ENCODE measurements at places on chromosomes 6 and 20.

DNA sequence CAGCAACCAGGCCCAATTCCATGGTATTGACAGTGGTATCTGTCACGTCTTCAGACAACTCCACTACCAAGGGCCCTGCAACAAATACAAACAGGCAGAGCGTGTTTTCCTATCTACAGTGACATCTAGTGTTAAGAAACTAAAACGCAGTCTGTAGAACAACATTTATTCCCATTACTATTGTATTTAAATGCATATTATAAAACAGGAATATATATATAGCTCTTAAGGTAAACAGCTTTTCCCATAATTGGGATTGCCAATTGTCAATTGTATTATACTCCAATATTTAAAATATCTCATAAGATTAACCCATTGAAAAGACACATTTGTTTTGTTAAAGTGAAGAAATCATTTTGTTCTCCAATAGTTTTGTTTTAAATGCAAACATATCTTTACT lies 97.2 kb downstream of the KIF16B start:
- no peak for DNase-seq

DNA sequence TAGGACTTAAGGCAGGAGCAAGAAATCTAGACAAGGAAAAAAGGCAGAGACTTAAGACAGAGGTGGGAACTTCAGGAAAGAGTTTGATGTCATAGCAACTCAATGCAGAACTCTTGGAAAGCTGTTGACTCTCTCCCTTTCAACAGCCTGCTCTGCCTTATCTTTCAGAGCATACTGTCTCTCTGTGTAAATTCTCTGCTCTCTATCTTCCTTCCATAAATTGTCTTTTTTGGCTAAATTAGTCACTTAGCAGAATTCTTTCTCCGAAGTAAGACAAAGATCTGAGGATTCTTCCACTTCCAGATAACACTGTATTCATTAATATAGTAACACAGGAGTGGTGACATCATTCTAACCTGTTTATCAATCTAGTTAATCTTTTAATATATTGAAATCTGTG lies 80.2 kb downstream of the PLG start:
- no peak for DNase-seq

GRCh38 chr20:62621251-62622110 lies 20.8 kb upstream of the SLCO4A1 start:
- no peak for DNase-seq

GRCh38 chr6:169160855-169161560 lies 92.6 kb downstream of the THBS2 start:
- DNase-seq: no peak

GRCh38 chr6:7633361-7633760 lies 43.4 kb downstream of the SNRNP48 start:
- DNase-seq: no peak

DNA sequence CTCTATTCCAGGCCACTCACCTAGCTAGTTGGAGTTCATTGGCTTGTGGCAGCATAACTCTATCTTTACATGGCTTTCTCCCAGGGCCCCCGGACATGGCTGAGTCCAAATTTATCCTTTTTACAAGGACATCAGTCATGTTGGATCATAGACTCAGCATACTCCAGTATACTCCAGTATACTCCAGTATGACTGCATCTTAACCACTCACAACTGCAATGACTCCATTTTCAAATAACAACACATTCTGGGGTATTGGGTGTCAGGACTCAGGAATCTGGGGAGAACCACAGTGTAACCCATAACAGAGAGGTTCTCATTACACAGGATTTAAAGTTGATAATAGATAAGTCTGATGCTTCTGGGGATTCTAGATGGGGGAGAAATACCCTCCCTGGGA lies 53.8 kb upstream of the TSHZ2 start:
- DNase-seq: no peak

DNA sequence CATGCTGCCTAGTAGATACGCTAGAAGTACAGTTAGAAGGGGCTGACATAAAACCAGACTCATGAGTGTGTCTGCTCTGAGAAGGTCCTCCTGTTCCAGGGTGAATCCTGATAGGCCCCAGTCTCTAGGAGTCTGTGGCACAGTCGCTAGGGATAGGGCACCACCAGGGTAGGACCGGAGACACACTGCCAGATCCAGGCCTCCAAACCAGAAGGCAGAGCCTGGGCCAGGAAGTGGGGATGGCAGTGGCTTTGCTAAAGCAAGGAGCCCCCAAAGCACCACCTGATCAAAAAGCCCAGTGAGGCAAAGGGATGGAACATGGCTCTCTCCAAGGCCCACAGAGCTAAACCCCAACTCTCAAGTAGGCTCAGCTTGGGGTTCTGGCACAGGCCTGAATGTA lies 21.6 kb downstream of the MDGA1 start:
- no peak for DNase-seq

DNA sequence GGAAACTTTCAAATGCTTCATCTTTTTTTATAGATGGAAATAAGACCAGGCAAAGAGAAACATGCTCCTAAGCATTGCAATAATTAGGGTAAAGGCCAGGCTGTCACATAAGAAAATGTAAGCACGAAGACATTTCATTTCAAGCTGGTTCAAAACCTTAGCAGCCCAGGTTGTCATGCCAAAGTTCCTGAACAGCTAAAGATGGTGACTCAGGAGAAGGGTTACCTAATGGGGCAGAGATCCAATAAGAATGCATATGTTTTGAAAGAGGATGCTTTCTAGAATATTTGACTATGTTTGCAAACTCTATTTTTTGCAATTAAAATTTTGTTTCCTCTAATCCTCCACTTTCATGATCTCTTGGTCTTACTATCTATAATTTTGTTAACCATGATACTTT lies 65.6 kb upstream of the PHACTR2 start:
- no peak for DNase-seq

DNA sequence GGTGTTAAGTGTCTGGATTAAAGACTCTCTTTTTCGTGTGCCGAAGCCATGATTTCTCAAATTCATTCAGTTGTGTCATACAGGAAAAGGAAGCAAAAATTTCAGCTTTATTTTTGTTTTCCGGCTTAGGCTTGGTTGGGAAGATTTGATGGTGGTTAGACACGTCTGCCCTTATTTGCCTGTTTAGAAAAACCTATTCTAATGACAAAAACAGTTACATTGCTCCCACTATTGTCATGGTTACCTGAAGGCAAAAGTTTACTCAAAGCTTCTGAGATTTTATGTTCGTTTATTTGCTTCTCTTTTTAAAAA lies 982 bp downstream of the DNAJC5 start:
- no peak for DNase-seq

DNA sequence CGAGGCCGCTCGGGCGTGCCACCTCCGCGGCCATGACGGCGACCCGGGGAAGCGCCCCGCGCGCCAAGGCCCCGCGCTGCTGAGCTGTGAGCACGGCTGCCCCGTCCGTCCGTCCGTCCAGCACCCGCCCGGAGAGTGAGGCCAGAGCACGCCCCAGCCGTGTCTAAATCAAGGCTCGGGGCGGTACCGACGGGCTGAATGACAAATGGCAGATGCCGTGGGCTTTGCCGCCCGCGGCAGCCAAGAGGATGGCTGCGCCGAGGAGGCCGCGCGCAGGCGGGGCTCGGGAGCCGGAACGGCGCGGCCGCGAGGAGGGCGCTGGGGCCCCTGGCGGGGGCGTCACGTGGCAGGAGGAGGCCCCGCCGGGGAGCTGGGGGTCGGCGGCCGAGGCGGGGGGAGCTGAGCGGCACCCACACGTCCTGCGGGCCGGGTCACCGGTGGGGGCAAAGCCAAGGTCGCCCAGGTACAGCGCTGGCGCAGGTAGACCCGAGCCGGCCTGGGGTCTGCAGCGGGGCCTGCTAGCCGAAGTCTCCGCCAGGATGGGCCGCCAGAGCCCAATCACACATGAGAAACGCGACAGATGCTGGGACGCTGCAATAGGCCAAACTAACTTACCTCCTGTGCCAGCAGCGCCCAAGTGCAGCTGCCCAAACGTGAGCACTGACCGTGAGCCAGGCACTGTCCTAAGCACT lies at the start of gene PLAGL1:
PLAGL1 (minus strand) TSS at position 140 of the 692 bp plus-strand sequence. CDS start 60,123 bp downstream, outside the sequence.
- DNase-seq: no peak

- DNase-seq: no peak
Measured at GRCh38 chr20:540391-541201, 3.0 kb downstream of the CSNK2A1 start.

DNA sequence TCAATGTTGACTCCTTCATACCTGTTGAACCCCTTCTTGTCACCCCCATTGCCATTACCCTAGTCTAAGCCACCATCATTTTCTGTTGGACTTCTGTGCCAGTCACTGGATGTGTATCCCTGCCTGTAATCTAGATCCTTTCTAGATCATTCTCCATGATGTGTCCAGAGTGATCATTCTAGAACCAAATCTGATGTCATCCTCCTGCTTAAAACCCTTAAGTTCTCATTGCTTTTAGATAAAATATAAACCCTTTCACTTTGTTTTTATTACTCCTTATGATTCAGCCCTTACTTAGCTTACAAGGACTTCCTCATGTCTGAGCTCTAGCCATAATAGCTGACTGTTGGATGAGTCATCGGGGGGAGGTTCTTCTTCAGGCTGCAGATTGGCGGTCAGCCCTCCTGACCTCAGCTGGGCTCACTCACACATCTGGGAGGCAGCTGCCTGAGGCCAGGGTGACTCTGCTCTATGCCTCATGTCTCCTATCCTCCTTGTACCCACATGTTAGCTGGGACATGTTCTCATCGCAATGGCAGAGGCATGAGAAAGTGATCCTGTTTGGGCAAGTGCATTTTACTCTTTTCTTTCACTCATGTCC lies 287.6 kb downstream of the ESR1 start:
- no peak for DNase-seq

DNA sequence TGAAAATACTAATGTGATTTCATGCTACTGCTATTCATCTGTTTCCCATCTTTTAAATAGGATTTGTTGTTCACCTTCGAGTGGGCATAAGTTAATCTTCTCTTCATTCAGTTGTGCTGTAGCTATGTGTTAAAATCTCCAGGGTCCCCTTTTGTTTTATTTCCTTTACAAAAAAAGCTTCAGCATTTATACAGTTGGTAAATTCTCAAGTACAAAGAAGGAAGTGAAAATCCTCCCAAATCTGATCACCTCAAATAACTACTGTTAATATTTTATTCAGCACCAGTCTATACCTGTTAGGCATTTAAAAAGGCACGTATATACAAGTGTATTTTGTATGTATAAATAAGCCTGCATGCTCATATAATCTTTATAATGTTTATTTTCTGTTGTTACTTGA lies 251.2 kb downstream of the TMEM242 start:
- DNase-seq: no peak

DNA sequence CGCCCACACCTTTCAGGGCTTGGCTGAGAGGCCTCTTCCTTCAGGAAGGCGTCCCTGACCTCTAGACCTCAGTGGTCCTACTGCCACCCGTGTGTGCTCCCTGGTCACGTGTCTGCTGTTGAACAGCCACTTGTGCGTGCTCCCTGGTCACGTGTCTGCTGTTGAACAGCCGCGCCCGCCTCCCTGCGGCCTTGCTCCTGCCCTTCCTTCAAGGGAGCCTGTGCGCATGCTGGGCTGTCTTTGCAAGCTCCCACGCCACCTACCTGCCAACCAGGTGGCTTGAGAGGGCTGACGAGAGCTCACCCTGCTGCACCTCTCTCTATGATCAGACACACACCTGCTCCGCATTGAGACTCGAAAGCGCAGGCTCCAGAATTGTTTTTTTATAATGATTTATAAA lies 179.3 kb downstream of the BMP7 start:
- DNase-seq: no peak

DNA sequence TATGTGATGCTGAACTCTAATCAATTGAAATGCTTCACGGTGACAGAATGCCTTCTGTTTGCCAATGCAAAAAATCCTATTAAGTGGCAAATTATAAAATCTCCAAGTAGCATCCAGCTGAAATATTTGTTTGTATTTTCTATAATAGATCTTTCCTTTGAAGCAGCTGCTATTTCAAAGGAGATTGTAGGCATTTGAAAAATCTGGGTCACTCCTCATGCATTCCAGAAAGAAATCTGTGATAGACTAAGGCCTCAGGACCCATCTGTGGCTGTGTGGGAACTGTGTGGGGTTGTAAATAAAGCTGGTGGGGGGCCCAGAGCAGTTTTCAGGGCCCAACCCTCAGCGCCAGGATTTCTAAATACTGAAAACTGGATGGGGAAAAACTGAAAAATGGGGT lies 216.9 kb upstream of the ARG1 start:
- DNase-seq: no peak

- DNase-seq: no peak
Measured at GRCh38 chr6:87333591-87334181, 4.6 kb upstream of the GJB7 start.

GRCh38 chr6:13300643-13301590 lies 27.4 kb downstream of the TBC1D7 start:
- DNase-seq: no peak

- no peak for DNase-seq
Measured at GRCh38 chr6:143429970-143430369, 20.5 kb downstream of the ADAT2 start.

DNA sequence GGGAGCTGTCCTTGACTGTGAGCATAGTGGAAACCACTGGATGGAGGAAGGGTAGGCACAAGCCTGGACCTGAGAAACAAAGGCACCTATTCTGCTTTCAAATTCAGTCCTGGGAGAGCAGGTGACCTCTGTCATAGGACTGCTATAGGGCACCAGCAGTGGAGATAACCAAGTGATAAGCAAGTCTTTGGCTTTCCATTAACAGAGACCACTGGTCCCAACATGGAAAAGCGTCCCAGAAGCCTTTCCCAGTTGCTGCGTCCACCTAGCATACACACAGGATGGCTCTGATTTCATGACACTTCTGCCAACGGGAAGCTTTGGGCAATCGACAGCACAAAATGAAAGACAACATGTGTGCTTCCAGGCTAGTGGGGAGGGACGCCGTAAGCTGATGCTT lies 8.9 kb downstream of the SLC22A3 start:
- no peak for DNase-seq

DNA sequence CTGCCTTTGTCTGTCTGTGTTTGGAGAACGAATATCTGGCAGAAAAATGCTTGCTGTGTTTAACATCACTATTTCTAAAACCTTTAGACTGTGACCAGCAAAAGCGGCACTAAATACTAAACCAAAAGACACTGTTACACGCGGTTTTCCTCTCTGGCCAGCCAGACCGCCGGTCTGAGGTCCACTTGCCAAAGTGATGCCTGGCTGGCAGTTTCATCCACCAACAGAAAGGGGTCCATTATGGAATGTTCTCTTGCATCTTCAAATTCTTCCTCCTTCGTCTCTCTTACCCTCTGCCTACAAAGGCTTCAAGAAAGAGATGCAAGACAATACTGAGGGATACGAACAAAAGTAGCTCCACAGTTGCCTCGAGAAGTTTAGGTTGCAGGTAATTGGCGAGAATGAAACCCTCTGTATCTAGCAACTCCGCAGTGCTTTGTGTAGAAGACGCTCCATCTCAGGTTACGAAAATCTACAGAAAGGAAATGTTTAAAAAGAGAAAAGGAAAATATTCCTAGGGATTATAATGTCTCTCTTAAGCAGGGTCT lies 176.6 kb downstream of the TRIM27 start:
- no peak for DNase-seq

- no peak for DNase-seq
Measured at GRCh38 chr6:118895859-118896258, 1.9 kb downstream of the ASF1A start.

DNA sequence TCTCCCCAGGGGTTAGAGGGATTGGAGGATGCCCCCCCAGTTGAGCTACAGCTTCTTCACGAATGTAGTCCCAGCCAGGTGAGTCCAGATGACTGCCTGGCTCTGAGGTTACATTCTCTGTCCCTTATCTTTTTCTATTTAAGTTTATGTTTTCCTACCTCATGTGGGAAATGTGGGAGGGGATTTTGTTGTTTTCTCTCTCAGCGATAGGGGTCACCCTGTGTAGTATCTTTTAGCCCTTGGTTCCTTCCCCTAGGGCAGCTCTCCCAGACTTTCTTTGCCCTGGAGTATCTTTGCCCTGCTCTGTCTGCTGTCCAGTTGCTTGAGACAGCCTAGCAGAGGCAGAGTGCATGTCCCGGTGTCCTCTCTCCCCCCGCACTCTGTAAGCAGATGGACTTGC lies 5.8 kb downstream of the FANCE start:
- no peak for DNase-seq

Measured in stimulated activated CD8-positive, alpha-beta memory T cell treated with anti-CD3 and anti-CD28 coated beads, Interleukin-15, amount 100 ng/mL, for 24 hours (primary cell).